Thoracic aorta (tissue), 2 donors: ENCODE measurements at places on chromosomes 11 and 22. TPM values are rescaled to one million over a fixed set of nuclear protein-coding genes. Genes with fewer than 3 reads are reported as not detected.

The SCO2 gene
- 3.5 TPM for total RNA-seq

The HMGXB4 gene
- 14.7 TPM for total RNA-seq

The GGTLC3 gene
- not detected for total RNA-seq

The THY1 gene
- 15.4 TPM for total RNA-seq

The HNRNPUL2 gene
- total RNA-seq, result 21.3 TPM

The MS4A4A gene
- total RNA-seq, result 63.7 TPM

The PAMR1 gene
- 4.3 TPM for total RNA-seq

DNA sequence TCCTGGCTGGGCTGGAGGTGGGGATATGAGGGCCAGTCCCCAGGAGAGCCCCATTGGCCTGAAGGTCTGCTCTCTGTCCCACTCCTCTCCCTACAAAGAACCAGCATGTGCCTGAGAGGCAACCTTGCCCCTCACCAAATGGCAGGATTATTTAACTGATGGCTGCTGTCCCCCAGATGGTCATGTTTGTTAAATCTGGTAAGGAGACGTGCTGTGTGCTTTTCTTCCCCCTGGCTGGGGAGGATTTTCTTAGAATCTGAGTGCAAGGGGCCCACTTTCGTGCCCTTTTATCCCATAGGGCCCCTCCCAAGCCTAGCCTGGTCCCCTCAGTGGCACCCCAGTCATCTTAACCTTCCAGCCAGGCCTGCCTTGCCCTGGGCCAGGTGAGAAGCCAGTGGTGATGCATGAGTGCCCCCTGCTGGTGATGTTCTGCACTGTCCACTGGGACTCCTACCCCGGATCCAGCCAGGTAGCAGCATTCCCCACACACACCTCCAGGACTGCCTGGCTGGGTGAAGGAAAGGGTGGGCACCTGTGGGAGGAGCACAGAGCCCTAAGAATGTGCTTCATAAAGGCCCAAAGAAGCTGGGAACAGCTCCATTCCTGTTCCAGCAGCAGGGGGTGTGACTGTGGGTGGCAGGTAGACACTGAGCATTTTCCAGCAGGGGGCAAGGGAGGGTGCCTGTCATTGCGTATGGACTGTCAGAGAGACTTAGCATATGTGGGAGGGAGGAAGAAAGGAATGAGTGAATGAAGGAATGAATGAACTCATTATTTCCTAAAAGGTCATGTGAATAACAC, 28.9 kb downstream of the MFNG start:
- peak; percentile 11 for DNase-seq

GRCh38 chr22:45670981-45671782, 452 bp upstream of the ATXN10 start:
- no peak for DNase-seq

- DNase-seq, result no peak
Observed at GRCh38 chr11:64057890-64058289, 22.2 kb downstream of the FLRT1 start.

- DNase-seq, result no peak
Observed at GRCh38 chr22:39724857-39725256, 154.3 kb downstream of the CACNA1I start.

- no peak for DNase-seq
Observed at GRCh38 chr11:1785749-1786413, 22.2 kb upstream of the CTSD start.

GRCh38 chr22:23032658-23033057, 37.7 kb upstream of the GNAZ start:
- no peak for DNase-seq

DNA sequence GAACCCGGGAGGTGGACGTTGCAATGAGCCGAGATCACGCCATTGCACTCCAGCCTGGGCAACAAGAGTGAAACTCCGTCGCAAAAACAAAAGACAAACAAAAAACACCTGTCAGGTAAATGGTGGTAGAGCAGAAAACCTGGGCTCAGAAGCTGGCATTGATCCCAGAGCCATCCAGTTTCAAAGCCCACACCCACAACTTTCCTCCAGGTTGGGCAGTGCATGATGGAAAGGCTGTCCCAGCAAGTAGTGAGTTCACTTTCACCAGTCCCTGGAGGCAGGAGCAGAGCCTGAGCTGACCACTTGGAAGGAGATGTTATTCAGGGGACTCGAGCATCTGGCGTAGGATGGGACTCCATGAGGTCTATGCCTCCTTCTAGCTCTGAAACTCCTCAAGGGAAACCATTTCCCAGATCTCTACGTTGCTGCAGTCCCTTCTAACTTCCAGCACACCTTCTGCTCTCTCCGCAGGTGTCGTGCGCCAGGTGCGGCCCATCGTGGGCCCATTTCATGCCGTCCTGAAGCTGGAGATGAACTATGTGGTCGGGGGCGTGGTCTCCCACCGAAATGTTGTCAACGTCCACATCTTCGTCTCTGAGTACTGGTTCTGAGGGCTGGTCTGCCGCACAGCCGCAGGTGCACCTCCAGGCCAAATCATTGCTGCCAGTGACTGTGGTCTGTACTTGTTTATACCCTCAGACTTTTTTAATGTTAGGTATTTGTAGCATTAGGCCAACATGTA, 71.6 kb upstream of the ATXN10 start:
- no peak for DNase-seq

DNA sequence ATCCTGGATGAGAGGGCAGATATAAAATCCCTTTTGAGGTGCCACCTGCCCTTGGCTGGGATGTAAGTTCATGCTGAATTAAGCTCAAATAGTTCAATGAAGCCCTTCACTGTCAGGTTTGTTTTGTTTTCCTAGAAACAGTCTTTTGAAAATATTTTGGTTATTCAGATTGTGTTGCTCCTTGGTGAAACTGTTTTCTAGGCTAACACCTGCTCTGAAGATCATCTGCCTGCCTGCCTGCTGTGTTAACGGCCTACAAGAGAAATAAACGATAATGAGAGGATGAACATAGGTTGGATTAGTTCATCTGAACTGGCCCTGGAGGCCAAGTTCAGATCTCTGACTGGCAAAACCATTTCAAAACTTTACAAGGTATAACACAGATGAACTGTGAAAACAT, 67.4 kb downstream of the ZBTB44 start:
- DNase-seq, result no peak

GRCh38 chr11:59012398-59013265, 73.3 kb downstream of the GLYATL1 start:
- no peak for DNase-seq

- no peak for DNase-seq
Observed at GRCh38 chr11:76005756-76006155, 190.7 kb downstream of the UVRAG start.

DNA sequence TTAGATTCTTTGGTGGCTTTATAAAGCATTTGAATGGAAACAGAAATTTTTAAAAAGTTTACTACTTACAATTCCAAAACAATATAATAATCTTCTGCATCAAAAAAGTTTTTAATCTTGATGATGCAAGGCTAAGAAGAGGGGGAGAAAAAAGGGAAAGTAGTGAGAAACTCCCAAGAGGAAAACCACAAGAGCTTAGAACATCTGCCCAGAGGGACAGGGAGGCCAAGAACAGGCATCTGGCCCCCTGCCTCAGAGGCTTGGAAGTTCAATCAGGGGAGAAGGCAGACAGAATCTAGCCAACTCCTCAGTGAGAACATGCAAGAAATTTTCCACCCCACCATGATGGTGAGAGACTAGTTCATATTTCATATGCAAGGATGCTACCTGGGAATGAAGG, 23.8 kb upstream of the TTC28 start:
- DNase-seq, result no peak
